ENCODE measurements at places on chromosomes 4 and X. TPM values are rescaled to one million over a fixed set of nuclear protein-coding genes. Genes with fewer than 3 reads are reported as not detected.

MRPL1 gene
- total RNA-seq: 17.7 TPM

TMPRSS11E gene
- total RNA-seq: 9.4 TPM

CLGN gene
- 0.94 TPM for total RNA-seq

TSPAN7 gene
- total RNA-seq: 7.0 TPM

CT55 gene
- total RNA-seq: not detected

MAGEC1 gene
- total RNA-seq: not detected

FAM184B gene
- not detected for total RNA-seq

UCHL1 gene
- total RNA-seq: 4.2 TPM

CLNK gene
- total RNA-seq: 1.3 TPM

BTC gene
- total RNA-seq: 41.4 TPM

WAS gene
- total RNA-seq: 3.8 TPM

SLC9A7 gene
- total RNA-seq: 10.0 TPM

DDX53 gene
- total RNA-seq: not detected

GNRHR gene
- total RNA-seq: not detected

SPACA5B gene
- total RNA-seq: not detected

PCYT1B gene
- not detected for total RNA-seq

WDR44 gene
- 9.5 TPM for total RNA-seq

GUCY1A1 gene
- total RNA-seq: 12.9 TPM

HTR2C gene
- total RNA-seq: not detected

S100P gene
- 11.1 TPM for total RNA-seq

FGF5 gene
- not detected for total RNA-seq

ERCC6L gene
- 0.81 TPM for total RNA-seq

GSX2 gene
- total RNA-seq: 2.8 TPM

CYSLTR1 gene
- total RNA-seq: 2.3 TPM

MAGEE1 gene
- 3.2 TPM for total RNA-seq

PDE5A gene
- total RNA-seq: 11.8 TPM

OTUD6A gene
- total RNA-seq: not detected

NRK gene
- 0.42 TPM for total RNA-seq

NR3C2 gene
- 21.3 TPM for total RNA-seq

PKD2 gene
- total RNA-seq: 19.0 TPM

F9 gene
- total RNA-seq: not detected

MND1 gene
- total RNA-seq: not detected

RAB9B gene
- 0.25 TPM for total RNA-seq

SFRP2 gene
- total RNA-seq: 1.4 TPM

KIT gene
- total RNA-seq: 30.3 TPM

Data from lower leg skin (tissue), 4 donors.